ENCODE measurements at places on chromosomes 4 and X.
A peak's percentile ranks its signal among the peaks of the same experiment; 100 is the strongest.

DNA sequence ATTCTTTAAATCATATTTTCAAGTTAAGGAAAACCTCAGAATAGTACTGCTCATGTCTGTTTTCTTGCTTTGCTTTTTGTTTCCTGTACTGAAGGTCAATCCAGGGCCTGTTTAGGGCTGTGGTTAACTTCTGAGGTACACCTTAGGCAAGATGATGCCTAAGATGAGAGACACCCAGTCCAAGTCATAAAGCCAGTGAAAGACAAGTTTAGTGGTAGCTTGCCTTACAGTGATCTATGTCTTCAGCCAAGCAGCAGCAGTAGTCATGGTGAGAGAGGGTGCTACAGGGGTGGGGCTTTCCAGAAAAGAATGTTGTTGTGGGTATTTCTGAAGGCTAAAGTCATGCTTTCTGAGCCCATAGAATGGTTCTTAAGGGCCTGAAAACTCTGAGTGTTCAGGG is 173.7 kb downstream of the VSIG4 start:
- H3K36me3 ChIP-seq = no peaks in the 10 kb centered on the region
- no peak overlapping the region for H3K4me3 ChIP-seq
- no peak overlapping the region for H3K27ac ChIP-seq
- no peak for DNase-seq
- no peaks in the 10 kb centered on the region for H3K4me1 ChIP-seq

DNA sequence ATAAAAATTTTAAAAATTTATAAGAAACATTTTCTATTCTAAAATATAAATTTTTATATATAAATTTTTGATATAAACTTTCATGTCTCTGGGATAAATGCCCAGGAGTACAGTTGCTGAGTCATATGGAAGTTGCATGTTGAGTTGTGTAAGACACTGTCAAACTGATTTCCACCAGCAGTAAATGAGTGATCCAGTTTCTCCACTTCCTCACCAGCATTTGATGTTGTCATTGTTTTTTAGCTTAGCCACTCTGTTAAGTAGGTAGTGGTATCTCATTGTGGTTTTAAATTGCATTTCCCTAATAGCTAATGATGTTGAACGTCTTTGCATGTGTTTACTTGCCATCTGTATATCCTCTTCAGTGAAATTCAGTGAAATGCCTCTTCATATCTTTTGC is 66.5 kb downstream of the MAMLD1 start:
- H3K4me1 ChIP-seq = no peaks in the 10 kb centered on the region
- H3K27ac ChIP-seq = no peak overlapping the region
- H3K4me3 ChIP-seq = no peak overlapping the region
- H3K36me3 ChIP-seq = no peaks in the 10 kb centered on the region

DNA sequence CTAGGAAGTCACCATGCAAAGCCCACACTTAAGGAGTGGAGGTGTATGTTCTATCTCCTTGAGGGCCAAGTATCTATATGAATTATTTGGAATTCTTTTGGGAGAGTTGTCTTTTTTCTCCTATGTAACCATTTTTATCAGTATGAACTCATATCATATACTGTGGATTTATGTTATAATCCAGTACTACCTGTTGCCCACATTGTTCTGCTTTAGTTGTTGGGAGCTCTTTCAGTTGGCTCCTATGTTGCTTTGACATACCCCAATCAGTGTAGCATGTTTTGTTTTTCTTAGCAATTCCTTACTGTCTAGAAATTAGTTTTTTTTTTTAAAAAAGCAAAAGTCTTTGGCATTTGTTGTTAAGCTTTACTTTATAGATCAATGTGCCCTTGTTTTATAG is 13.0 kb downstream of the UCHL1 start:
- no peak overlapping the region for H3K4me3 ChIP-seq
- DNase-seq = no peak
- H3K27ac ChIP-seq = no peak overlapping the region

- no peak overlapping the region for H3K4me3 ChIP-seq
- H3K36me3 ChIP-seq = no peaks in the 10 kb centered on the region
- no peaks in the 10 kb centered on the region for H3K27me3 ChIP-seq
- H3K4me1 ChIP-seq = peaks cover 8% of the 10 kb centered on the region
Measured at GRCh38 chrX:46666831-46667230, 92.1 kb downstream of the SLC9A7 start.

DNA sequence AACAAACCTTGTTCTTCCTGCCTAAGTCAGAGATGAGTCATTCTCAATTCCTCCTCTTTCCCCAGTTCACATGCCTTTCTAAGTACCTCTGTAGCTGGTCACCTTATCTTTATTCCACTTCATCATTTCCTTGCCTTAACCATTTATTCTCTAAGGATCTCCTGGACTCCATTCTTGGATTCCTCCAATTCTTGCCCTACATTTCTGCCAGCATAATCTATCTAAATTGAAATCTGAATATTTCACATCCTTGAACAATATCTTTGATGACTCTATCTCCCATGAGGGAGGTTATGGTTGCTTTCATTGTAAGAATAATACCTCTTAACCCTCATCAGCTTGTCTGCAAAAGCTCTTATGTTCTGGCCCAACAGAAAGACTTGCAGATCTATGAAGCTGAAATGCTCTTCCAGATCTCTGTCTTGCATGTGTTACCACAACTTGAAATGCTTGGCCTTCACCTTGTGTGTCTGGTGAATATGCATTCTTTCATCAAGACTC is 28.6 kb upstream of the PDE5A start:
- H3K27me3 ChIP-seq = no peaks in the 10 kb centered on the region
- DNase-seq = no peak
- H3K27ac ChIP-seq = no peak overlapping the region
- peaks cover 9% of the 10 kb centered on the region for H3K4me1 ChIP-seq
- no peaks in the 10 kb centered on the region for H3K36me3 ChIP-seq

GRCh38 chr4:2911868-2912267 is 51.3 kb downstream of the NOP14 start:
- H3K27me3 ChIP-seq = no peaks in the 10 kb centered on the region
- no peak for DNase-seq
- no peaks in the 10 kb centered on the region for H3K4me1 ChIP-seq
- peaks cover 52% of the 10 kb centered on the region for H3K36me3 ChIP-seq

GRCh38 chr4:166625018-166625637 is 609.2 kb downstream of the SPOCK3 start:
- DNase-seq = no peak
- no peaks in the 10 kb centered on the region for H3K4me1 ChIP-seq
- no peaks in the 10 kb centered on the region for H3K36me3 ChIP-seq
- no peak overlapping the region for H3K4me3 ChIP-seq

- H3K27me3 ChIP-seq = no peaks in the 10 kb centered on the region
- H3K36me3 ChIP-seq = no peaks in the 10 kb centered on the region
- DNase-seq = no peak
- peaks cover 15% of the 10 kb centered on the region for H3K4me1 ChIP-seq
Measured at GRCh38 chrX:13047759-13048158, 3.3 kb upstream of the FAM9C start.

DNA sequence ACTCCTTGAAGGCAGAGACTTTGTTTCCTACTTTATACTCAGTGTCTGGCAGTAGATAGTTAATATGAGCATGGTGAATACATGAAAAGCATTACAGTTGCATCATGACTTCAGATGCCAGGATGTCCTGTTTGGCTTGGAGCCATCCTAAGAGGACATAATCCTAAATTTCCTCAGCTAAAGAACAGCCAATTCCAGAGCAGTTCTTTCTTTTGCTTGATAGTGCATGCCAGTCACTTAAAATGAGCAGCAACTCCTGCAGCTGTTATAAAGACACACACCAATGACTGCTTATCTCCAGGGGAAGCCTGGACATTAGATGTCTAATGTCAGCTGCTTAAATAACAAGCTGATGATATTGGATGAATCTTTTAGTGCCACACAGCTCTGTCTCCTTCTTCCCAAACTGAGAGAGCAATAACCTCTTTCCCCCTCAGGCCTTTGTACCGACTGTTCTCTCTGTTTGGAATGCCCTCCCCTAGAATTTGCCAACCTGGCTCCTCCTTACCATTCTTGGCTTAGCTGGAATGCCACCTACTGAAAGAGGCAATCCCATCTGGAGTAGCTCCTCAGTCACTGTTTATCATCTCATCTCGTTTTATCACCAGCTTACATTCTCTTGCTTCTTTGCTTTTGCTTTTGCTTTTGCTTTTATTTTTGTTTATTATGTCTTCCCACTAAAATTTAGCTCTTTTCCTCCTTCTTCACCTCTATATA is 100.8 kb upstream of the USP38 start:
- H3K4me1 ChIP-seq = no peaks in the 10 kb centered on the region
- H3K27me3 ChIP-seq = peaks cover 33% of the 10 kb centered on the region
- no peak overlapping the region for H3K4me3 ChIP-seq
- H3K36me3 ChIP-seq = no peaks in the 10 kb centered on the region
- no peak overlapping the region for H3K27ac ChIP-seq
- no peak for DNase-seq

GRCh38 chr4:128718768-128719167 is 90.7 kb upstream of the JADE1 start:
- H3K27ac ChIP-seq = no peak overlapping the region
- H3K27me3 ChIP-seq = no peaks in the 10 kb centered on the region
- H3K36me3 ChIP-seq = no peaks in the 10 kb centered on the region

DNA sequence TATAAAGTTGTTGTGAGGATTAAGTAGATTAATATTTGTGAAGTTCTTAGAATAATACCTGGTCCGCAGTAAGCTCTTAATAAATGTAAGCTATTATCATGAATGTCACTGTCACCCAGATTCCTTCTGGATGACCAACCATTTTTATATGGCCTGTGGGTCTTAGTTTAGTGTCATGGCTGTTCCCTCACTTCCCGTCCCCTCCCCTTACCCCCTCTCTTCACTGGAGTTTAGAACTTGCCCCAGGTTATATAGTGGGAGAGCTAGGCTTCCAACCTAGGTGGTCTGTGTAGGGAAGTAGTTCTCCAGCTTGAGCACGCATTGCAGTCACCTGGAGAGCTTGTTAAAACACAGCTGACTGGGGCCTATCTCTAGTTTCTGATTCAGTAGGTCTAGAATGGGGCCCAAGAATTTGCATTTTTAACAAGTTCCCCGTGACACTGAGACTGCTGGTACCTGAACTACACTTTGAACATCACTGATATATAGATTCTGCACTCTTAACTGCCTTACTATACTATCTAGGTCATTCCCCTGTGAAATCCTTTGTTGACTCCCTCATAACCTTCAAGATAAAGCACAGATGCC is 66.9 kb upstream of the PLAC1 start:
- no peaks in the 10 kb centered on the region for H3K4me1 ChIP-seq
- H3K4me3 ChIP-seq = no peak overlapping the region
- DNase-seq = no peak
- H3K36me3 ChIP-seq = no peaks in the 10 kb centered on the region
- no peaks in the 10 kb centered on the region for H3K27me3 ChIP-seq
- no peak overlapping the region for H3K27ac ChIP-seq

DNA sequence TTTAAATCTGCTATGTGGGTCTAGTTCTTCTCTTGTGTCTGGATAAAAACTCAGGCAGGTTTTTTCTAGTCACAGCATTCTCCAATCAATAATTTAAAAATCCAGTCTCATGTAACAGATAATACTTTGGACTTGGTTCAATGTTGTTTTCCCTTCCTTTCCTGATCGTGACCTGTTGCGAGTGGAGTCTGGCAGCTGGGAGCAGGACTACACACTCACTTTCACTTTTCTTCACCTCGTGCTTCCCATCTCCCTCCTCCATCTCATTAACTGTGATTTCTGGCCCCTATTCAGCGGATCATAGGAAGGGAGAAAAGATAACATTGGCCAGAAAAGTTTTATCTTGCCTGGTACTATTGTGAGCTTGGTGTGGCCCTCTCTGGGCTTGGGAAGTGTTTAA is 96.6 kb upstream of the GATB start:
- H3K27ac ChIP-seq = no peak overlapping the region
- H3K4me3 ChIP-seq = no peak overlapping the region
- no peaks in the 10 kb centered on the region for H3K36me3 ChIP-seq
- peaks cover 54% of the 10 kb centered on the region for H3K27me3 ChIP-seq
- DNase-seq = no peak
- no peaks in the 10 kb centered on the region for H3K4me1 ChIP-seq

DNA sequence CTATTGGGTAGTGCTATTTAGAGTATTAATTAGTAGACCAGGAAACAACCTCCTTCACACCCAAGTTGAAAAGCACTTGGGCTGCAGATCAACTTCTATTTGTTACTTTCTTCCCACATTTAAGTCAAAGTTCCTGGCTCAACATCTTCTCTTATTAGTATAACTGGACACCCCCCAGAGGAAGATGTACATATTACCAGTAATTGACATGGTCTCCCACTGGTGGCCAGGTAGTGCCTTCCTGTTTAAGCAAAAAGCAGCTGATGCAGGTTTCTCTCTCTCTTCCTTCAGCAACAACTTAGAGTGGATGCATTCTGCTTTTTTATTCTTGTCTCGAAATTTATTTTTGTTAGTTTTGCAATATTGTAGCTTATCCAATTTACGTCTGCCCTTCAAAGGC is 438.1 kb downstream of the GBA3 start:
- H3K27ac ChIP-seq = no peak overlapping the region
- no peak overlapping the region for H3K4me3 ChIP-seq
- DNase-seq = no peak
- no peaks in the 10 kb centered on the region for H3K27me3 ChIP-seq
- H3K4me1 ChIP-seq = peaks cover 4% of the 10 kb centered on the region

DNA sequence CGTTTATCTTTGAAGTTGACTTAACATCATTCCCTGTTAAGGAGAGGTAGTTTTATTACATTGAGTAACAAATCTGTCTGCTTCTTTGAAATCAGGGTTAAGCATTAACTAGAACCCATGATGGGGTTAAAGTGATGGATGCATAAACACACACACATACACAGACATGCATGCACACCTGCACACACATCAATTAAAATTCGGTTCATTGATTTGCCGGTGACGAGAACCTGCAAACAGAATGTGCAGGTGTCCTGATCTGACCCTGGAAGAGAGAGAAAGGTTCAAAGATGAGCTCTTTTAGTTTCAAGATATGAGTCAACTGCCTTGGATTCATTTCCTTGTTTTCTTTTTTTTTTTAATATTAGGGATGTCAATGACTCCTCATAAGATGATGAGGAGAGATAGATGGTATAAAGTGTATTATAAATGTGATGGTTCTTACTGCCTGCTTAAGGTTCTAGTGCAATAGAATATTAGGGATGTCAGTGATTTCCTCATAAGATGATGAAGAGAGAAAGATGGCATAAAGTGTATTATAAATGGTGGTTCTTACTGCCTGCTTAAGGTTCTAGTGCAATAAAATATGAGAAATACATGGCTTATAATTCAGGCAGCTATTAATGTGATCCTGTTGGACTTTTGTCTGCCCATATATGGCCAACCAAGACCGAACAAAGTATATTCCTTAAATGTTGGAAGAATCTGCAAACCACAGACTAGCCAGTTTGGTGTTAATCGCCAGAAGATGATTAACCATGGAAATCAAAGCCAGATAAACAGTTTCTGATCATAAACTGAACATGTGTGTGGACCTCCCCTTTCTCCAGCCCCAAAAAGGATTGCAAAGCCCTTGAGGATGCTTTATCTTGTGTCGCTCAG is 14.1 kb upstream of the CD99 start:
- peaks cover 25% of the 10 kb centered on the region for H3K4me1 ChIP-seq
- peak overlapping the region; percentile 27 for H3K27ac ChIP-seq
- H3K27me3 ChIP-seq = no peaks in the 10 kb centered on the region
- H3K36me3 ChIP-seq = no peaks in the 10 kb centered on the region

DNA sequence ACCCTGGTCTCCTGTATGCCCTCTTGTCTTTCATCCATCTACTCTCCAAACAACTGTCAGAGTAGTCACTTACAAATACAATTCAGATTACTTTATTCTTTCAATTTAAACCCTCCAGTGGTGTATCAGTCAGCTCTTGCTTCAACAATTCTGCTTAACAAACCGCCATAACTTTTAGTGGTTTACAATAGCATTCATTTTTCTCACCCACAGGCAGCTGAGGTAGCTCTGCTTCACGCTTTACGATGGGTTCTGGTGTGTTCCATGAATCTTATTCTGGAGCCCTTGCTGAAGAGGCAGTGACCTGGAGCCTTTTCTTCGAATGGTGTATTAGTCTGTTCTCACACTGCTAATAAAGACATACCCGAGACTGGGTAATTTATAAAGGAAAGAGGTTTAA is 86.2 kb upstream of the CAMK2D start:
- H3K4me1 ChIP-seq = peaks cover 6% of the 10 kb centered on the region
- no peak overlapping the region for H3K4me3 ChIP-seq
- H3K36me3 ChIP-seq = peaks cover 37% of the 10 kb centered on the region
- no peak for DNase-seq
